Peyer's patch (tissue), 4 donors: ENCODE measurements at places on chromosomes 3 and 15. TPM values are rescaled to one million over a fixed set of nuclear protein-coding genes. Genes with fewer than 3 reads are reported as not detected.

CKMT1B gene
- total RNA-seq = 134 TPM

- no peak overlapping the region for H3K27ac ChIP-seq
- H3K27me3 ChIP-seq = no peaks in the 10 kb centered on the region
- DNase-seq = no peak
- H3K4me3 ChIP-seq = no peak overlapping the region
Measured at GRCh38 chr3:10238345-10239183, 9.7 kb upstream of the TATDN2 start.

DNA sequence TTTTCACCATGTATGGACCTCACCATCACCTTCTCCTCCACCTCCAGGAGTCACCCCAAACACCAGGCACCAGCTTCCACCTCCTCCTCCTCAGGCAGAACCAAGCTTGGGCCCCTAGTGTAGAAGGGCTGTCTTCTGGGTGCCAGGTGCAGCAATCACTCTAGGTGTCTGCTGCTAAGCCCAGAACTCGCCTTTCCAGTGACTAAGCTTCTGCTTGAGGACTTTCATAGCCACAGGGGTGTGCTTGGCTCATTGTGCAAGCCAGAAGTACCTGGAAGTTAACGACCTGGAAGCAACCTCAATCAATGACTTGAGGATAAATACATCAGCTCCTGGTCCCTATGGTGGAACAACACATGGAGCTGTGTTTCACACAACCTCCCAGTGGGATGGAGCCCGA is 49.8 kb upstream of the PXYLP1 start:
- no peaks in the 10 kb centered on the region for H3K27me3 ChIP-seq
- no peaks in the 10 kb centered on the region for H3K36me3 ChIP-seq
- no peak for DNase-seq
- no peak overlapping the region for H3K27ac ChIP-seq
- H3K4me1 ChIP-seq = no peaks in the 10 kb centered on the region

- H3K27me3 ChIP-seq = no peaks in the 10 kb centered on the region
- H3K27ac ChIP-seq = no peak overlapping the region
- H3K4me1 ChIP-seq = peaks cover 11% of the 10 kb centered on the region
- DNase-seq = no peak
- H3K36me3 ChIP-seq = peaks cover 39% of the 10 kb centered on the region
Measured at GRCh38 chr3:57582474-57583168, 14.5 kb downstream of the ARF4 start.

ECT2 gene
- total RNA-seq = 9.8 TPM

GRCh38 chr3:100046986-100047385 is 67.3 kb downstream of the FILIP1L start:
- H3K27ac ChIP-seq = peak overlapping the region; percentile 78
- DNase-seq = no peak
- H3K27me3 ChIP-seq = no peaks in the 10 kb centered on the region
- no peak overlapping the region for H3K4me3 ChIP-seq

GRCh38 chr15:77066971-77067690 is 3.8 kb downstream of the TSPAN3 start:
- no peak for DNase-seq
- H3K27ac ChIP-seq = peak overlapping the region; percentile 97
- peak overlapping the region; percentile 15 for H3K4me3 ChIP-seq

GRCh38 chr3:170889630-170890029 is 18.8 kb downstream of the EIF5A2 start:
- no peak overlapping the region for H3K27ac ChIP-seq

GRCh38 chr3:172201136-172201869 is 161.9 kb downstream of the FNDC3B start:
- DNase-seq = peak; percentile 56
- no peaks in the 10 kb centered on the region for H3K27me3 ChIP-seq
- H3K4me1 ChIP-seq = peaks cover 8% of the 10 kb centered on the region
- H3K4me3 ChIP-seq = no peak overlapping the region
- H3K27ac ChIP-seq = peak overlapping the region; percentile 74

DNA sequence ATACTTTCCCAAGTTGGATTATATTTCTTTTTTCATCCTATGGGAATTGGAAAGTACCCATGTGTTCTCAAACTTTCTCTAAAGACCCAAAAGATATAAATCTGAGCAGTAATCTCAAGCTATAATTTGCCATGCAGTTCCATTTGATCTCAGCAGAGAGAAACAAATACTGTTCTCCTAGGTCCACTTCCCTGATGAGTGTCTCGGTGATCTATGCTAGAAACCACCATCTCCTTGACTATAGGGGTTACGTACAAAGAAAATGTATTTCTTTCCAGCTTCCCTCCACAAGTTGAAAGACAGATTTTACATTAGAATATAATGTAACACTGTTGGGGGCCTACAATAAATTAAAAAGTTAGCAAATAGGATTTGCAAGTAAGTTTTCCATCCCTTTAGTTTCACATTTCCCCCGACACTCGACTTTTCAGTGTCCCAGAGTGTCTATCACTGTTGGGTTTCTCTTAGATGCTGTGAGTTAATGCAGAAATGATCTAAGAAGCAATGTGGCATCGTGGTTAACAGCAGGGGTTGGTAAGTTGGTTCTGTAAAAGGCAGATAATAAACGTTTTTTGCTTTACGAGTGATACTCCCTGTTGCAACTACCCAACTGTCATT is 465.1 kb upstream of the CFAP20DC start:
- no peaks in the 10 kb centered on the region for H3K27me3 ChIP-seq
- H3K27ac ChIP-seq = no peak overlapping the region

IQCF5 gene
- total RNA-seq = not detected
